ENCODE measurements at places on chromosomes 2 and 18. TPM values are rescaled to one million over a fixed set of nuclear protein-coding genes. Genes with fewer than 3 reads are reported as not detected.

GRCh38 chr2:142849820-142850219 lies 27.6 kb upstream of the KYNU start:
- DNase-seq: no peak

Gene TFPI
- total RNA-seq: 78.8 TPM

GRCh38 chr2:172833898-172834297 lies 98.3 kb downstream of the RAPGEF4 start:
- DNase-seq: no peak

DNA sequence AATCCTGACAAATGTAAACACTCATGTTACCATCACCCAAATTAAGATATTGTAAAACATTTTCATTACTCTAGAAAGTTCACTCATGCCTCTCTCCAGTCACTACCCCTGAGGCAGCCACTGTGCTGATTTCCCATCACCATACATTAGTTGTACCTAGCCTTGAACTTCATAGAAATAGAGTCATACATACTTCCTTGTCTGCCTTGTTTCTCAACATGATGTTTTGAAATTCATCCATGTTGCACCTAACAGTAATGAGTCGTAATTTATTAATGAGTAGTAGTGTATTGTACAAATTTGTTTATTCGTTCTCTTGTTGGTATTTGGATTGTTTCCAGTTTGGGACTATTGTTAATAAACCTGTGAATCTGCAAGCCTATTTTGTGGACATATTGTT lies 49.0 kb upstream of the TWSG1 start:
- no peak for DNase-seq

GRCh38 chr2:161871113-161871512 lies 202.9 kb downstream of the DPP4 start:
- DNase-seq: no peak

- no peak for DNase-seq
These were observed 785.9 kb downstream of the EPHA4 start for GRCh38 chr2:220786216-220786615.

GRCh38 chr2:226953206-226953605 lies 117.4 kb downstream of the RHBDD1 start:
- no peak for DNase-seq

Gene PLGLB1
- 9.3 TPM for total RNA-seq

- DNase-seq: no peak
These were observed 91.2 kb upstream of the SESTD1 start for GRCh38 chr2:179355881-179356280.

DNA sequence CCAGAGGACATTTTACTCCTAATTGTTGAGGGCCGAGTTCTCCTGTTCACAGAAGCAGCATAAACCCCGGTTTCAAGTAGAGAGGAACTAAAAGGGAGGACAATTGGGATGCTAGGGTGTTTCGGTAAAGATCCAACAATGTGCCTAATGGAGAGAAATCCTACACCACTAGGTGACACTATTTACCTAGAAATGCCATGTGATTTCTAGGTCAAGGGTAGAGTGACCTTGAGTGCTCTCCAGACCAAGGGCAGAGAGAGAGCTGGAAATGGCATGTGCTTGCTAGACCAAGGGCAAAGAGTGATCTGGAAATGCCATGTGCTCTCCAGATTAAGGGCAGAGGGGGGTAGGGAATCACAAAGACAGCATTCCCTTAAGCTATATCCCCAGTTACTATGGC lies 472.0 kb downstream of the DCDC2C start:
- DNase-seq: no peak

Gene ARHGAP28
- total RNA-seq: 13.2 TPM

Gene PSMA8
- total RNA-seq: not detected

GRCh38 chr2:50346629-50347357 lies 685.1 kb downstream of the NRXN1 start:
- no peak for DNase-seq

DNA sequence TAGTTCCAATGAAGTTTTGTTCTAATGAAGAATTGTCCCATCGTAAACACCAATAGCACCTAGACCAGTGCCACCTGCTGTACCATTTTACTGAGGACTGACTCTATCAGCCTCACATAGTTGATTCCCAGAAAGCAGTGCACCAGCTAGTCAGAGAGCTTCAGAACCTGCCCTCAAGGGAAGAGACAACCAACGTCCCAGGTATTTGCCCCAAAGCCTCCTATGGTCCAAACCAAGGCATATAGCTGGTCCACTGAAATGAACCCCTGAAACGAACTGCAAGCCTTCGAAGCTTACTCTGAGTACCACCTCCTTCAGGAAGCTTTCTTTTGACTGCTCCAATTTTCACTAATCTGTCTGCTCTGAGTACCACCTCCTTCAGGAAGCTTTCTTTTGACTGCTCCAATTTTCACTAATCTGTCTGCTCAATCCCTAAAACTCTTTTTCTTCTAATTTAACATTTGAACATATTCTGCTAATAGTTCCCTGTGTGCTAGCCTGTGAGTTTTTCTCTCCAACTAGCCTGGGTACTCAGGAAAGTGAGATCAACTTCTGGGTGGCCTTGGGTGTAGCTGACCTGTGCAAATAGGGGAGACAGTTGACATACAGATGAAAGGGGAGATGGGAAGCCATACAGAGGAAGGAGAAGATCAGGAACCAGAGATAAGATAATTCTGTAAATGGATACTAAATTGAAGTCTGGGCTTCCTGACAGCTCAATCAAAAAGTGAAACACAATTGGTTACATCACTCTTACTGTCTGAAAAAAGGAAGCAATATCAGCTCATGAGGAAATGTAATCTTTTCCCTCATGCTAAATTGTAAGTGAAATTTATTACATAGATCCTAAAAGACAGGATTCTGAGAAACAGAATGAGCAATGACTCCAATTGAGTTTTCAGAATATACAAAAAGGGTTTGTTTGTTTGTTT lies 33.5 kb upstream of the EML4 start:
- DNase-seq: no peak

DNA sequence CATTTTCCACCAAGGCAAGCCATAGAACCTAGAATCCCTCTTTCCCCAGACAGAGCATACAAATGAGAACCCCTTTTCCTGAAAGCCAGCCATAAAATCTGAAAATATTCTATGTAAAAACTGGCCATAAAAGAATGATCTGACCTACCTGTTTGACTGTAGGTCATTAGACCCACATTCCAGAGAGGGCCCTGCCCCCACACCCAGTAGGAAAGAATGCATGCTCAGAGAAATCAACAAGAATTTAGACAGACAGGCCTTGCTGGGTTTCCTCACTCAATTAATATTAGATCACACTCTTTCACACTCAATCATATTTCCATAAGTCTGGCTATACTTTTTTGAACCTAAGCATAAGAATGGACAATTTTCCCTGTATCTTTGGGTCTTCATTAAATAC lies 929.5 kb downstream of the ERBB4 start:
- no peak for DNase-seq

GRCh38 chr2:30262716-30263309 lies 31.5 kb downstream of the LBH start:
- DNase-seq: no peak

GRCh38 chr2:96540136-96540535 lies 3.6 kb downstream of the ARID5A start:
- no peak for DNase-seq

Gene CEBPZOS
- 36.9 TPM for total RNA-seq

GRCh38 chr2:226079196-226079595 lies 679.7 kb downstream of the NYAP2 start:
- DNase-seq: no peak

- DNase-seq: peak; percentile 81
These were observed 12.7 kb downstream of the TTC39C start for GRCh38 chr18:24027156-24027827.

DNA sequence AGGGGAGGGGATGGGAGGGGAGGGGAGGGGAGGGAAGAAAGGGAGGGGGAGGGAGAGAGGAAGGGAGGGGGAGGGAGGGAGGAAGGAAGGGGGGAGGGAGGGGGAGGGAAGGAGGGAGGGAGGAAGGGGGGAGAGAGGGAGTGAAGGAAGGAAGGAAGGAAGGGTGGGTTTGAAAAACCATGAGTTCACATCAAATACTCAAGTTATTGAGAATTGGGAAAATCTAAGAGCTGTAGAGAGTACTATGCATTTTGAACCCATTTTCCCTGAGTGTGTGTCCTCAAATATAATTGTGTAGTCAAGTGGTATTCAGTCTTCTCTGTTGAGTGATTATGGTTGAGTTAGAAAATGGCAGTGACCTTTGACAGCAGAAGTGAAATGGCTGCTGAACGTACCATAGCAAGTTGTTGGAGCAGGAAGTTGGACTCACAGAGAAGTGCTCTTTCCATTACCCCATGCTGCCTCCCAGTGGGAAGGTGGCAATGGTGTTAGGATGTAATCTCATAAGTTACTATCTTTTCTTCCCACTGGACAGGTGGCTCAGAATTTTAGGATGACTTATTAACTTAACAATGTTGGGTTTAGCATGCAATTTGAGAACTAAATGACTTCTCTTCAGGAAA lies 214.6 kb downstream of the SETBP1 start:
- no peak for DNase-seq

Gene ATAD2B
- total RNA-seq: 20.8 TPM

DNA sequence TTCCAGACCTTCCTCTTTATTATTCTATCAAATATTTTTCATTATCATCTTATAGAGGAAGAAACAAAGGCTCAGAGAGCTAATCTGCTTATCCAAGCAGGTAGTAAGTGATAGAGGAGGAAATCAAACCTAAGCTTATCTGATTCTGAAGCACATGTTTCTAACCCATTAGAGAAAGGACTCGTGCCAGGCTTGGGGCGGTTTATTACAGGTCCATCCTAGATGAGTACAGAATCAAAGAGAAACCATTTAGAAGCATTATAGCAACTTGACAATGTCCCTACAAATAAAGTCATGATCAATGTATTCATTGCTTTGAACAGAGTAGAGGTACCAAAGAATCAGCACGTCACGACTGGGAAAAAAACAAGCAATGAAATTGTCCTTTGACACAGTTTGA lies 303.0 kb downstream of the CYRIA start:
- DNase-seq: no peak

Gene ESPNL
- total RNA-seq: 0.49 TPM

- DNase-seq: no peak
These were observed 52.0 kb downstream of the ORC4 start for GRCh38 chr2:147968571-147968970.

GRCh38 chr2:70684846-70685622 lies 83.0 kb downstream of the ADD2 start:
- DNase-seq: peak; percentile 10

DNA sequence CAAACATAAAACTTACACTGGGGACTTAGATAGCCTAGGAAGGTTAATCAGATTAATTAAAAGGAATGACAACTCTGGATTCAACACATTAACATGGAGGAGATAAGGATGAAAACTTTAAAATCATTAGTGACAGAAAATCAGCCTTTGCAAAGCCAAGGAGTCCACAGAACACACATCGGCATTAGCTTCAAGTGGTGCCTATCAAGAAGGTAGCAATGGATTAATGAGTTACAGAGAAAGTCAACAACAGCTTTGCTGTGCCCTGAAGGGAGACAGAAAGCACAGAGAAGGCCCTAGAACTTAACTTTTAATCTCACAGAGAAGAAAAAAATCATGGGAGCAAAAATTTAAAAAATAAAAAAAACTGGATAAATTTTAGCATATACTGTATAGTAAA lies 88.6 kb downstream of the KCNH7 start:
- no peak for DNase-seq

Gene SCYGR7
- not detected for total RNA-seq

Gene WNT10A
- not detected for total RNA-seq

Gene CDK15
- total RNA-seq: 0.71 TPM

DNA sequence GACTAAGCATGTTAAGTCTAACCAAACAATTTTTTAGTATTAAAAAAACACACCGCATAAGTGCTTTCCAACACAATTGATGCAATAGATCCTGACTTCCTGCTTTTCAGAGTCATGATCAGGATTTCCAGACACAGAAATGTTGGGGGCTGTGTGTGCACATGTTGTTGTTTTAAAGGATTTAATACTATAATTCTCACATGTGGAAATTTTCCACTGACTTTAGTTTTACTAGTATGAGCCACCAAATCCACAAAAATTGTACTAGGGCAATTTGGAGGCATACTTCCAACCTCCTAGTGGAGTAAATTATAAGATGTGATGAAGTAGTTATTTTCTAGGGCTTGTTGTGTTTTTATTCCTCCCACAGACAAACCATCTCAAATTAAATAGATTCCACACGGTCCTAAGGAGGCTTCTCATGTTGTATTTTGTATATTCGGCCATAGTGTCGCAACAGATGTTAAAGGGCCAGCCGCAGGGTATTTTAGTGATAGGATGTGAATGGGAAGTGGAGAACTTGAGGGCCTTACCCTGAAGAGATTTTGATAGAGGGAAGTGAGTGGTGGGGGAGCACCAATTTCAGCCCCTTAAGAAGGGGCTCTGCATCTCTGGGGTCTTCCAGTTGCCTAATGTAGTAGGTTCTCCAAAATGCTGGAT lies 108.9 kb upstream of the KLF7 start:
- no peak for DNase-seq

DNA sequence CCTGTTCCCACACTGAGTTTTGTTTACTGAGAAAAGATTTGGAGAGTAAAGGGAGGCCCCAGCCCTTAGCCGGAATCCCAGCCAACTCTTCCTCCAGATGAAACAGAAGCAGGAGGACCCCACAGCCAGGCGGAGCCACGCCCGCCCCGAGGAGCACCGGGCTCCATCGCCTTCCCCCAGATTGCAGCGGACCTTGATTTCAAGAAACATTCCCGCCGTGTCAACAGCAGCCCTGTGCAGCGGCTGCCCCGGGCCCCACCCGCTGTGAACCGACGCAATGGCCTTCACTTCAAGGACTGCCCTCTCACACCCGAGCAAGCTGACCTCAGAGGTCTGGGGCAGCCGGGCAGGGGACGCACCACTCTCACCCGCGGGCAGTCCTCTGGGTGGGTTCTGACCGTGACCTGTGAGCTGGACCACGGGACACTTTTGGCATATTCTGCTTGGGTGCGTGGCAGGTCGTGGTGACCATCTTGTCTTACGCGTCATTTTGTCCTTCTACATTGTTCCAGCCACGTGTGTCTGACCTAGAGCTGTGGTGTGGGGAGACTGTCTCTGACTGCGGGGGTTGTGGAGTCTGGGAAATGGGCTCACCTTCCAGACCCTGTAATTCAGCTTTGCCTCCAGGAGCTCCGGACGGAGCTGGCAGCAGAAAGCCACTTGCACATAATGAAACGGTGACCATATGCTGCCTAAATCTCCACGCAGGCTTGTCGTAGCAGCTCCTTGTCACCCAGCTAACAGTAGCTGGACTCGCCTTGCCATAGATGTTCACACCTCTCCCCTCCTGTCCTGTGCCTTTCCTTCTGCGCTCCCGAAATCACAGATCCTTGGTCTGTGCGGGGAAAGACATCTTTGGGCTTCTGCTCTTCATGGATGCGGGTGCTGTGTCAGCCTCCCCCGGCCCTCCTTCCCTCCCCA lies 32.0 kb upstream of the INHBB start:
- DNase-seq: no peak

Gene INHBB
- total RNA-seq: 0.99 TPM

GRCh38 chr2:196977507-196977906 lies 51.0 kb upstream of the PGAP1 start:
- DNase-seq: no peak

Gene ITGA6
- total RNA-seq: 21.6 TPM

DNA sequence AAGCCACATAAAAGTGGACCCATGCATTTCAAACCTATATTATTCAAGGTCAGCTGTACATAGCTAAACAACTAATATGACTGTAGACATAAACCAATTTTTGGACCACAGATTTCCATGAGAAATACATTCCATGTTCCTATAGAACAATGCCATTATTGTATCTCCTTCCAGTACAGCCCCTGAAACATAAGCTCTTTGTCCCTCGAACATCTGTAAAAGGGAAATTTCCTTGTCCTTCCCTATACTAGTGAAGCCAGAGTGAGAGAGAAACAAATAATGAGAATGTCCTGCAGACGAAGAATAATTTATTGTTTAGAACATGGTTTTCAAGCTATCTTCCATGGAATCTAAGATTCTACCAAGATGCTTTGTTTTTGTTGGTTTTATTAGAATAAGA lies 75.3 kb downstream of the GORASP2 start:
- DNase-seq: no peak

Gene HK2
- 1.8 TPM for total RNA-seq

Gene ABCG8
- total RNA-seq: not detected
